NCI-H1105 treated with DMSO at 0.1 percent for 48 hours (cell line): ENCODE measurements at places on chromosomes 16 and 17.

DNA sequence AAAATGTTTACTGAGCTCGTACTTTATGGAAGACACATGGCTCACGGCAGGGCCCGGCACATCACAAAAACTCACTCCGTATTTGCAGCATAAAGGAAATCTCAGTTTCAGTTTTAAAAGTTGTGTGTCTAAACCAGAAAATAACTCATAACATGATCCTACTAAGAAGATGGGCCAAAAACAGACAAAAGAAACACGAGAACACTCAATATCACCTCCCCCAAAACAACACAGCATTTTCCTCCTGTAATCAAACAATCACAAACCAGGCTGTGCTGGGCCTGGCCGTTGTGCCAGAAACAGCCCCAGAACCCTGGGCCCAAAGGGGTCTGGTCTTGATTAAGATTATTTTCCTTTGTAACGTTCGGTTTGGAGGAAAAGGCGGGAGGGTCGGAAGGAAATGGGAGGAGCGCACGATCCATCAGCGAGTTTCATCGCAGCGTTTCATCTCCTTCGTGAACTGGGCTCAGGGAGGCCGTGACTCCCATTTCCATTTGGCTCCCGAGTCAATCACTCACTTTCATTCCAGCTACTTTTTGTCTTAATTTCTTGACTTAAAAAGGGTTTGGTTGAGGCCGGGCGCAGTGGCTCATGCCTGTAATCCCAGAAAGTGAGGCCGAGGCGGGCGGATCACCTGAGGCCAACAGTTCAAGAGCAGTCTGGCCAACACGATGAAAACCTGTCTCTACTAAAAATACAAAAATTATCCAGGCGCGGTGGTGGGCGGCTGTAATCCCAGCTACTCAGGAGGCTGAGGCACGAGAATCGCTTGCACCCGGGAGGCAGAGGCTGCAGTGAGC, 61.4 kb downstream of the NXN start:
- no peak for DNase-seq

DNA sequence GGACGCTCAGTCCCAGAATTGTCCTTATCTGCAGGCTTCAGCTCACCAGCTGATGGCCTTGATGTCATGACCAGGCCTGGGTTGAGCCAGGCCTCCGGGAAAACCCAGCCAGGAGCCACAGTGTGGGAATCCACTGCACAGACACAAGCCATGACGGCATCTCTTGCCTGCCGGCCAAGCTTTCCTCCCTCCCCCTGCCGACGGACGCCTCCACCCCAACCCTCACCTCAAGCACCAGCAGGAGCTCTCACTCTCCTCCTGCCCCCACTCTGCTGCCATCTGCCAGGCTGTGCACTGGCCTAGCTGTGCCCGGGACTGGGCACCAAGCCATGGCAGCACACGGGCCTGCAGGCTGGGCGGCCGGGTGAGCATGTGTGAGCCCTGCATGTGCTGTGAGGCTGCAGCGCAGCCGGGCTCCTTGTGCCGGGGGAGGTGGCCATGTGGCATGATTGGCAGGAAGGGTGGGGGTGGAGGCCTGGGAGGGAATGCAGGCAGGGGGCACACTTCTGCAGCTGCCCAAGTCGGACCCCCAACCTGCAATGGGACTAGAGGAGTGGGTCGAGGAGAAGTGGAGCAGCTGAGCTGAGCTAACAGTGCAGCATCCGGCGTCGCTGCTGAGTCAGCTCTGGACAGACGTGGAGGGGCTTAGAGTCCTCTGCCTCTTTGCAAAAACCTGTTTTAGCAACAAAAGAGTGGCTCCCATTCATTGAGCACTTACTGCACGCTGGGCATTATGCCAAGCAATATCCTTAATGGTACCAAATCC, 268.5 kb downstream of the CBLN1 start:
- DNase-seq, result peak; percentile 60

GRCh38 chr17:48735062-48735351, 6.5 kb upstream of the HOXB13 start:
- no peak for DNase-seq

DNA sequence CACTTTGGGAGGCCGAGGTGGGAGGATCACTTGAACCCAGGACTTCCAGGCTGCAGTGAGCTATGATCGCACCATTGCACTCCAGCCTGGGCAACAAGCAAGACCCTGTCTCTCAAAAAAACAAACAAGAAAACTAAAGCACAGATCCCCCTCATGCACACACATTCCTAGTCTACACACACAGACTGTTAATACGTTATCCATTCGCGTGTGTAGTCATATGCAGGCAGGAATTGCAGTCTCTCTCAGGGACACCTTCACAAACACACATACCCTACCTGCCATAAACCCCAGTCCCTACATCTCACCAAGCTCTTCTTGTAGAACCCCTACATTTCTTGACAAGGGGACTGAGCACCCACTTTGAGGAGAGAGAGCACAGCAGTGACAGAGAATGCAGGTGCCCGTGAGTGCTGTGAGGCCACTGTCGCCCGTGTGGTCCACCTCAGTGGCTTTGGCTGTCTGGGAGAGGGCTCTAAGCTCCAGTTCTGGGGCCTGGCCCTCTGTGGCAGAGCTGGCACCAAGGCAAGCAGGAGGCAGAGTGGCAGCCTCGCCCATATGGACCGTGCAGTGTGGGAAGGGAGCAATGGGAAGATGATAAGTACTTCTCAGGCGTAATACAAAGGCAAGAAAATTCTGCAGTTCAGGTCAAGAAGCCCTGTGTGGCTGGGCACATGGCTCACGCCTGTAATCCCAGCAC, 59.0 kb upstream of the RPH3AL start:
- no peak for DNase-seq

GRCh38 chr16:56303880-56304279, 112.6 kb downstream of the GNAO1 start:
- no peak for DNase-seq

- no peak for DNase-seq
Measured at GRCh38 chr16:85014311-85014710, 3.0 kb upstream of the ZDHHC7 start.

DNA sequence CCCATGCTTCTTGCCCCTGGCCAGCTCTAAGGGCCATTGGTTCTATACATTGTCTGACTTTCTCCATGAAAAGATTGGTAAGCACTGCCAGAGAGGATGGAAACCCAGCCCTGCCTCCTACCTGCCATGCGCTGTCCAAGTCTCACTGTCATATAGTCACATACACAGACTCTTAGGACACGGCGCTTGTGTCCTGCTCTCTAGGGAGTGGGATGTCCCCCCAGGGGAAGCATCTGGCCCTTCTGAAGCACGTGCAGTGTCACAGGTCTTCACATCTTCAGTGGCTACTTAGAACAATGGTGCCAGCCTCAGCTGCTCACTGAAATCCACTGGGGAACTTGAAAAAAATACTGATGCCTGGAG, 38.7 kb downstream of the MYO18A start:
- DNase-seq, result no peak

DNA sequence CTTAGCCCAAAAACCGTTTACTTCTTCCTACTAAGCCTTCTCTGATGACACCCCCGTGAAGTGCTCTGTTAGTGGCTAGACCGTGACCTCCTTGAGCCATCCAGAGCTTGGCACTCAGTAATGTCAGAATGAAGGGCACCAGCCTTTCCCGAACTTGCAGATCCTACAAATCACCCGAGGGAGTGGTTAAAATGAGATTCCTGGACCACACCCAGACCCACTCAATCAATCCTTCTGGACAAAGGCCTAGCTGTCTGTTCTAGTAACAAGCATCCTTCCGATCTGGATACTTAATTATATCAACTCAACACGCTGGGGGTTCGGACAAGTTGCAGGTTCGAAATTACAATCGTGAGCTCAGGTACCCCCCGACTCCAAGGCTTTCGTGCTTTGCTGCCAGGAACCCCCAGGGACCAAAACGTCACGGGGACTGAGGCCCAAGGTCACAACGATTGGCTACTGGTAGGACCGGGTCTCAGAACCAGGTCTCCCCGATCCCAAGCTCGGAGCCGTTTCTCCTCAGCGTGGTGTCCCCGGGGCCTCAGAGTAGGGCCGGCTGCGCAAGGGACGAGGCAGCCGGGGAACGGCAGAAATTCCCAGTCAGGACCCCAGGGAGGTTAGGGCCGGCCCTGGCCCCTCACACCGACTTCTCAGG, 527 bp downstream of the CIAPIN1 start:
- DNase-seq, result peak; percentile 18

GRCh38 chr17:62892870-62893338, 73.1 kb upstream of the TANC2 start:
- DNase-seq, result no peak

DNA sequence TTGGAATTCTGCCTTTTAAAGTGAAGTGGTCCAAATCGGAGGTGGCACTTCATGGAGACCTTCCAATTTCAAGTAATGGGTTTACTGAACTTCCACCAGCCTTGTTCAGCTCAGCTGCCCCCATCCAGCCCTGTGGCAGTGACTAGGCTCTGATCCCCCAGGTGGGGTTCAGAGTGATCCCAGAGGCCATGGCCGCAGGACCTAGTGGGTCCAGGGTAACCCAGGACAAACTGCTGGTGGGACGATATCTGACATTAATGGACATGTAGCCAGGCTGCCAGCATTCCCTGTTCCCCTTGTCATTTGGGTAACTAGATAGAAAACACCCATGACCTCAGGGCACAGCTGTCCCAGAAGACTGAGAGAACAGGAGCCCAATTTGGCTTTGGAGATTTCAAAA, 209.9 kb downstream of the GSG1L start:
- DNase-seq, result no peak

DNA sequence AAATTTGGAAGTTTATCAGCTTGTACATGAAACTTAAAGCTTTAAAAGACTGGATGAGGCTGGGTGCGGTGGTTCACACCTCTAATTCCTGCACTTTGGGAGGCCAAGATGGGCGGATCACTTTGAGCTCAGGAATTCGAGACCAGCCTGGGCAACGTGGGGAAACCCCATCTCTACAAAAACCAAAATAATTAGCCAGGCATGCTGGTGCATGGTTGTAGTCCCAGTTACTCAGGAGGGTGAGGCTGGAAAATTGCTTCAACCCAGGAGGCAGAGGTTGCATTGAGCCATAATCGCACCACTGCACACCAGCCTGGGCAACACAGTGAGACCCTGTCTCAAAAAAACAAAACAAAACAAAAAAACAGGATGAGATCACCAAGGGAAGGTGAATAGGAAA, 209.5 kb downstream of the AATF start:
- DNase-seq, result no peak

- DNase-seq, result no peak
Measured at GRCh38 chr16:13483121-13483520, 436.8 kb upstream of the ERCC4 start.

- no peak for DNase-seq
Measured at GRCh38 chr17:62630365-62631085, 3.1 kb downstream of the MRC2 start.

DNA sequence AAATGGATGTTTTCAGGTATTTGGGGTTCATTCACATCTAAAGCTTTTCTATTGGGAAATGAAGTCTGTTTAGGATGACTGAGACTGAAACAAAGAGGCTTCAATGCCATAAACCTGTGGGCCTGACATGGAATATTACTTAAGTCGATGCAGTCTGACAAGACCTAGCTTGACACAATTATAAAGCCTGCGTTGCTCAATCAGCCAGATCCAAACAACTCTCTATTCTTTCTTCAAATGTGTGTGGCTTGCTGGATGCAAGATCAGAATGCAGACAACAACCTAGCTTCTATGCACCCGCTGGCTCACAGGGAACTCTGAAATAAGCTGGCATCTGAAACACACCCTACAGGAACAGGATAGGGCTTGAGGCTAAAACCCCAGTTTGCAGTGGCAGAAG, 40.0 kb downstream of the RFFL start:
- no peak for DNase-seq

GRCh38 chr16:84559311-84559932, 55.0 kb upstream of the MEAK7 start:
- DNase-seq, result peak; percentile 24

- no peak for DNase-seq
Measured at GRCh38 chr17:80725517-80725916, 180.9 kb downstream of the RPTOR start.
